CD4-positive, alpha-beta T cell treated with Interleukin-6 for 4 hours (primary cell): ENCODE measurements at places on chromosomes 6 and 20.

GRCh38 chr20:15205028-15205427, 867.6 kb upstream of the FLRT3 start:
- no peak for DNase-seq

DNA sequence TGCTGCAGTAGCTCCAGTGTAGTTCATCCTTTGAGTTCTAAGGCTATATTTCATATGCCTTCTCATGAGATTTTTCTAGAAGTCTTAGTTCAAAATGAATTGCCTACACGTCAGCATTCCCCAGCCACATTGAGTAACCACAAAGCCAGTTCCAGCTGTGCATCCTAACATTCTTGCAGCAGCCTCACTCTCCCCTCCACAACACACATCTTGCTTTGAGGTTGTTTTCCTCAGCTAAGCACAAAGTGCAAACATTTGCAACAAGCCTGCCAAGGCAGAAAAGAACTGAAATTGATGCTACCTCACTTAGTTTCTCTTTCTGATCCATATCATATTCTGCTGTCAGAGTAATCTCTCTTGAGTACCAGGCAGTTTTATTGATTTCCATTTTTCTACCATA, 160.7 kb upstream of the KCNQ5 start:
- no peak for DNase-seq

GRCh38 chr6:52834481-52834880, 6.1 kb downstream of the GSTA5 start:
- no peak for DNase-seq

GRCh38 chr6:107105511-107106116, 9.7 kb downstream of the BEND3 start:
- no peak for DNase-seq

GRCh38 chr6:51608383-51608782, 479.0 kb downstream of the PKHD1 start:
- DNase-seq = no peak

- DNase-seq = peak; percentile 42
These were observed 14.5 kb downstream of the ARHGAP18 start for GRCh38 chr6:129695373-129696027.

DNA sequence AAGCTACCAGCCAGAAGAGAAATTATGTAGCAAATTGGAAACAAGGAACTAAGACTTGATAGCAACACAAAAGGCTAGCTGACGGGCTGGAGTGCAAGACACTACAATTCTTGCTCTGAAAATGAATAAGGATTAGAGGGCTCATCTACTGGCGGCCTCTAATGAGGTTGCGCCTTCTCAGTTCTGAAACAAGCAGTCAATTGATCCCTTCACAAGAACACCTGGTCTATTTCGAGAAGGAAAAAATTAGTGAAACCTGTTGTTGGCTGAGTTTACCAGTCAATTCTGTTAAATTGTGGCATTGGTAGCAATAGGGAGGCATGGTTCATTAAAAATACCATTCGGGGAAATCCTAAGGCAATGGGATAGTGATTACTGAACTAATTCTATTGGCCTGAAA, 74.8 kb upstream of the JARID2 start:
- DNase-seq = no peak
